Type B pancreatic cell (in vitro differentiated cells): ENCODE measurements at places on chromosomes 13 and 19.

GRCh38 chr13:58919551-58919950 is 1244.2 kb downstream of the DIAPH3 start:
- DNase-seq = no peak

DNA sequence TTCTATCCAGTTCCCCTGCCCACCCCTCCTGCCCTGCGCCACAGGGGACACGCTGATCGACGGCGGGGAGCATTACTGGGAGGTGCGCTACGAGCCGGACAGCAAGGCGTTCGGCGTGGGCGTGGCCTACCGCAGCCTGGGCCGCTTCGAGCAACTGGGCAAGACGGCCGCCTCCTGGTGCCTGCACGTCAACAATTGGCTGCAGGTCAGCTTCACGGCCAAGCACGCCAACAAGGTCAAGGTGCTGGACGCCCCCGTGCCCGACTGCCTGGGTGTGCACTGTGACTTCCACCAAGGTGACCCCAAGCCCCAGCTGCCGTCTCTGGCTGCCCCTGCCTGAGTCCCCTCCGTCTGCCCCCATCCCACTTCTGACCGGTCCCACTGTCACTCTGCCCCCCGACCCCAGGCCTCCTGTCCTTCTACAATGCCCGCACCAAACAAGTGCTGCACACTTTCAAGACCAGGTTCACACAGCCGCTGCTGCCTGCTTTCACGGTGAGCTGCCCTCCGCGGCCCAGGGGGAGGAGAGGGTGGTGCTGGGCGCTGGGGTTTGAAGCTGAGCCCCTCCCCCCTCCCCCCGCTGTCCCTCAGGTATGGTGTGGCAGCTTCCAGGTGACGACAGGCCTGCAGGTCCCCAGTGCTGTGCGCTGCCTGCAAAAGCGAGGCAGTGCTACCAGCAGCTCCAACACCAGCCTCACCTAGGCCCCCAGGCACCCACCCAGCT is 15.5 kb downstream of the STAP2 start:
- DNase-seq = no peak

DNA sequence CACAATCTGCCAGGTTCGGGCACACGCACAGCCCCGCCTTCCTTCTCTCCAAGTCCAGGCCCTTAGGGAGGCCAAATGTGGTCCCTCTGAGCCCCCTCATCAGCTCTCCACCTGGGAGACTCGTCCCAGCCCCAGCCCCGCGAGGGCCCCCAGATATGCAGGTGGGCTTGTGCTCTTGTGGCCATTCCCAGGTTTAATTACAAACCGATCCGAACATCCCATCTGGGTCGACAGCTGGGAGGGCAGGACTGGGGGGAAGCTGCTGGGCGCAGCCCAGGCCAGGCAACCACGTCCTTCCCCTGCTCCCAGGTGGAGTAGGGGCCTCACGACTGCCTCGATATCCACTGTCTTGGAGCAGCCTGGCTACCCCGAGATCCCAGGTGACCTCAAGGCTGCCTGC is 7.5 kb upstream of the C2CD4C start:
- no peak for DNase-seq

- no peak for DNase-seq
Observed at GRCh38 chr13:42064966-42065365, 16.5 kb downstream of the DGKH start.

GRCh38 chr19:18224525-18225354 is 1.5 kb downstream of the PDE4C start:
- peak; percentile 99 for DNase-seq

- DNase-seq = no peak
Observed at GRCh38 chr19:2982983-2983350, 5.6 kb downstream of the TLE6 start.

GRCh38 chr19:29680447-29680846 is 15.2 kb downstream of the PLEKHF1 start:
- no peak for DNase-seq

- DNase-seq = no peak
Observed at GRCh38 chr13:81350056-81350455, 1009.1 kb upstream of the SPRY2 start.

GRCh38 chr13:98524391-98524790 is 52.5 kb downstream of the STK24 start:
- no peak for DNase-seq

DNA sequence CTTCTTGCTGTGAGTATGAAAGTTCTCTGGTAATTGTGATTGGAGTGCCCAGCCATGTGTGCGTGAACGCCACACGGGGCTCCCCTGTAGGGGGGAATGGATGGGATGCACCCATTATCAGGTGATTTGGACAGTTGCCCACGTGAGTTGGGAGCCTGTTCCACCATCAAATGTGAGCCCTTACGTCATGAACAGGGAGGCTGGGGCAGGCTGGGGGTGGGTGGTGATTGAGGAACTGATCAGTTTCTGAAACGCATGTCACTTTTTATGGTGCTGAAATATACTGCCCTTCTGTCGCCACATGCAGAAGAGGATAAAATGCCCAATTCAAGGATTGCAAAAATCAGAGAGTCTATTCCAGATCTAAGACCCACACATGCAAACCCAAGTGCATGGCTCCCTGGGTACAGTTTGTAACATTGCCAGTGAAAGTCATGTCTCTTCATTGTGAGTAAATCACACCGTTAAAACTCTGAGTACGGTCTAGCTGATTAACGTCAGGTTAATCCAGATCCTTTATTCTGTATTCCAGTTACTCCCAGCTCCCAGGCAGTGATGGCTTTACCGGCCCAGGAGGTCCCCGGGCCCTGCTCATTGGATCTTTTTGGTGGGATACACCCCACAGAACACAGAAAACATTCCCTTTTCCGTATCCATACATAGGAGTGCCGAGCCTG is 90.2 kb downstream of the RAB20 start:
- DNase-seq = no peak

GRCh38 chr13:32407854-32408253 is 20.1 kb downstream of the N4BP2L1 start:
- no peak for DNase-seq

- no peak for DNase-seq
Observed at GRCh38 chr13:39313721-39314120, 275.5 kb downstream of the NHLRC3 start.

DNA sequence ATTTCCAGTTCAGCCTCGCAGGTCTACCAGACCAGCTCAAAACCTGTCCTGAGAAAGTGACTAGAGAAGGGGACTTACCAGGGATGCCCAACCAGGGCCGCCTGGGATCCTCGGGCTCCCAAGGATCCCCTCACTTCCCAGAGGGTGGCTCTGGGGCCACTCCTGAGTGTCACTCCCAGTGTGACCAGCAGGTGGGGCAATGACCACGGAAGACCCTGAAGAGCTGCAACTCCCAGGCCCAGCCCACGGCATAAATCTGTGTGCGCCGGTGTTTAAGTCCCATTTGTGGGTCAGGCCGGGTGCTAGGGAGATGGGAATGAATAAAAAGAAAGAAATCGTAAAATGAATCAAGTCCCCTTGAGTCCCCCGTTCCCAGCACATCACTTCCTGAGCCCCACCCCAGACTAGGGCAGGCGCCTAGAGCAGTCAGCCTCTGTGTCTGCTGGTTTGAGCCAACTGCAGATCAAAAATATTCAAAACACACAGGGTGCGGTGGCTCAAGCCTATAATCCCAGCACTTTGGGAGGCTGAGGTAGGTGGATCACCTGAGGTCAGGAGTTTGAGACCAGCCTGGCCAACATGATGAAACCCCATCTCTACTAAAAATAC is 10.7 kb downstream of the PTGIR start:
- DNase-seq = peak; percentile 88

DNA sequence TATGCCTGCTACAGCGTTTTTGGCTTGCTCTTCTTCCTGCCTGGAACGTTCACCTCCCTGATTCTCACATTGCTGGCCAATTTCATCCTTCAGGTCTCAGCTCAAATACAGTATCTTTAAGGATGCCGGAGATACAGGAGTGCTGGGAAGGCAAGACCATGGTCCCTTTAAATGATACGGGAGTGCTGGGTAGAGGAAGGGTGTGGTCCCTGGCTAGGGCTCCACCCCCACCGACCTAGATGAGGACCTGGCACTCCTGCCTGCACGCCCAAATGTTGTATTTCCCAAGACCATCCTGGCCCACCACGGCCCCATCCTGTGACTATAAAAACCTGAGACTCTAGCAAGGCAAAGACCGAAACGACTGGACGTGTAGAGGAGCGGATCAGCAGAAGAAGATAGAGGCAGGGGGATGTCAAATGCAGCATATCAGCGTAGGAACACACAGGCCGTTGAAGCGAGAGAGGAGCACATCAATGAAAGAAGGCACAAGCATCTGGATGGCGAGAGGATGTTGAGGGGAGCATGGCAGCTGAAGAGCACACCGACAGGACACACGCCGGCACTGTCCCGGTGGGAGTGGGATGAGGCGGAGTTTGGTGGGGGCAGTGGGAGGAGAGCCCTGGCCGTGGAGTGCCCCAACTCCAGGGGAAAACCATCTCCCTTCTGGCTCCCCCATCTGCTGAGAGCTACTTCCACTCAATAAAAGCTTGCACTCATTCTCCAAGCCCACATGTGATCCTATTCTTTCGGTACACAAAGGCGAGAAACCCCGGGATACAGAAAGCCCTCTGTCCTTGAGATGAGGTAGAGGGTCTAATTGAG is 74.0 kb downstream of the PCDH9 start:
- DNase-seq = no peak

GRCh38 chr19:17706750-17707181 is 12.5 kb upstream of the MAP1S start:
- no peak for DNase-seq

- DNase-seq = no peak
Observed at GRCh38 chr13:37413161-37413560, 185.4 kb downstream of the POSTN start.

DNA sequence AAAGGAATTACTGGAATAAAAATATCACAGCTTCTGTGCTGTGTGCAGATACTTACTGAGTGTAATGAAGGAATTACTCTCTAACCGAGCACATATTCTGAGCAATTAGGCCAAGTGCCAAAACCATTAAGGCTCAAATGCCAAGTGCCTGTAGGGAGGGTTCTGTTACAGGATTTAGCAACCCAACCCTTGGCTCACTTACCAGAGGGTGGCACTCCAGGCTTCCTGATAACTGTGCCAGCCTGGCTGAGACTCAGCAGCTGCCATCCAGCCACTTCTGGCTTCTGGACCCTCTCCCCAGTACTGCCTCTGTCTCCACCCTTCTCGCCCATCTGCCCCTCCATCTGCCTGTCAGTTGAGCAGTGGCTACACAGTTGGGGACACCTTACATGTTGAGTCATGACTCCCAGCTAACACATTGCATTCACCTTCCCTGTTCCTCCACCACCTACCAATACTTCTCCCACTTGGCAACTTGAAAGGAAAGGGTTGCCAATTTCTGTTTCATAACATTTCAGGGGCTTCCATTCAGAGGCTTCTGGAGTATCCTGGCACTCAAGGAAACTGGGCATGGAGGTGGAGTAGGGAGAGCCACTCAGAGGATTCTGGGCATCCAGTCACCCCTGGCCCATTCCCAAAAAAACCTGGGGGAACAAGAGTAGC is 110.5 kb downstream of the COG6 start:
- DNase-seq = no peak

GRCh38 chr13:94825507-94825906 is 113.2 kb upstream of the SOX21 start:
- no peak for DNase-seq

DNA sequence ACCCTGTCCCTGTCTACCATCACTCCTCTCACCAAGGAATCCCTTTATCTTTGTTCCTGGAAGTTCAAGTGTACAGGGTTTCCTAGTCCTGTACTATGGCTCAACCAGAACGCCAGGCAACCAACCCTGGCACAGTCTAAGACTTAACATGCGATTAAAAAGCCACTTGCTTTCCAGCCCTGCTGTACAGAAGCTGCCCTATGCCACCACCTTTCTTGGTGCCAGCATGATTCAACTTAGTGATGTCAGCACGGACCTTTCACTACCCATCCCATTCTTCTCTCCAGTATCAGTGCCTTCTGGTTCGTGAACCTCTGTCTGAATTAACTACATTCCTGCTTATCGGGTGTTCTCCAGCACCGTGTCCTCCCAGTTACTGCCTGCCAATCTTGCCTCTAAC is 151.1 kb downstream of the KLF12 start:
- DNase-seq = no peak

DNA sequence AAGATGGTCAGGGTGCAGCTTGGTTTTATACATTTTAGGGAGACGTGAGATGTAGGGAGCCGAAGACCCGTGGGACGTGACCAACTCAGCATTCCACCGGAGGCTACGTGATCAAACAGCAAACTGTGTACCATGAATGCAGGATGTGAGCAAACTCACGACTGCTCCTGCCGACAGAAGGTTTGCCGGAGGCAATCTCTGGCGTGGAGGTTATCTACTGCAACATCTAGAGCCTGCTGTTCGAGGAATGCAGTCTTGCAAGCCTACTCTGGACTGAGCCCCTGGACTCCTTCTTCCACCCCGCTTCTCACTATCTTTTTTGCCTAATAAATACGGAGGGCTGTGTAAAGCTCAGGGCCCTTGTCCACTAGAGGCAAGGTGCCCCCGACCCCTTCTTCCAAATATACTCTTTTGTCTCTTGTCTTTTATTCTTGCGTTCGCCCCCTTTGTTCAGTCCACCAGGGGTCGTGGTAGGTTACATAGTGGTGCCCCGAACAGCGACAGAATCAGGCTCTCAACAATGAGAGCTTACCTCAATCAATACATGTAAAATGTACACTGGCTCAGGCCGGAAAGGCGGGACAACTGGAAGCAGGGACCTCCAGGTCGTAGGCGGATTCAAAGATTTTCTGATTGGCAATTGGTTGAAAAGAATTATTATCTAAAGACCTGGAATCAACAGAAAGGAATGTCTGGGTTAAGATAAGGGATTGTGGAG is 8.9 kb upstream of the OR1I1 start:
- no peak for DNase-seq

DNA sequence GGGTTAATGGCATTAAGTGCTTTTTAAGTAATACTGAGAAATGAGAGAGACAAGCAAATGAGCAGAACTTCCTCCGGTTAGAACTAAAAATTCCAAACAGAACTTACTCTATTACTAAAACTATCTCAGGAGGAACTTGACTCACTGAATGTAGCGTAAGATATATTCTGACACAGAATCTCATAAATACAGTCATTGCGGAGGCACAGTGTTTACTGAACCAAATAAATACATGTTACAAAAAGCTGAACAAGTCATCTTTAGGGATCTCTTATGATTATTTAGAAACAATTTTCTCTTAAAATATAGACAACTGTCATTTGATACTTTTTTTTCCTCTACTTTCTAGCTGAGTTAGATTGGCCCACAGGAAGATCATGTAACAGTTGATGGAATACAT is 283.1 kb downstream of the KLF12 start:
- no peak for DNase-seq

DNA sequence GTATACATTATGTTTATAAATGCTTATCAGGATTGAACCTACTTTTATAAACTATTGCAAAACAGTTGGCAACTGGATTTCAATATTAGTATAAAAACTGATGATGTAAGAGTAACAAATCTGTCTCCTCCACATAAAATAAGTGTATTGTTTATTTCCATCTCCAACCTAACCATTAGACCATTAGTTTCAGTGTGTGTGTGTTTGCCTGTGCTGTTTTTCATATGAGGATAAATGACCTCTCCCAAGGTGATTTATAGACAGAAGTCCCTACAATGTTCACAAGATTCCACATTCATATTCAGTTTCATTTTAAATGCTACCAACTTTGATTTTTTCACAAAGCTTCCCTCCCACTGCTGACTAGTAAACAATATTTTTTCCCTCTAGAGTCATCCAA is 871.6 kb downstream of the PCDH9 start:
- no peak for DNase-seq
